ENCODE measurements at places on chromosomes 7 and 10.

DNA sequence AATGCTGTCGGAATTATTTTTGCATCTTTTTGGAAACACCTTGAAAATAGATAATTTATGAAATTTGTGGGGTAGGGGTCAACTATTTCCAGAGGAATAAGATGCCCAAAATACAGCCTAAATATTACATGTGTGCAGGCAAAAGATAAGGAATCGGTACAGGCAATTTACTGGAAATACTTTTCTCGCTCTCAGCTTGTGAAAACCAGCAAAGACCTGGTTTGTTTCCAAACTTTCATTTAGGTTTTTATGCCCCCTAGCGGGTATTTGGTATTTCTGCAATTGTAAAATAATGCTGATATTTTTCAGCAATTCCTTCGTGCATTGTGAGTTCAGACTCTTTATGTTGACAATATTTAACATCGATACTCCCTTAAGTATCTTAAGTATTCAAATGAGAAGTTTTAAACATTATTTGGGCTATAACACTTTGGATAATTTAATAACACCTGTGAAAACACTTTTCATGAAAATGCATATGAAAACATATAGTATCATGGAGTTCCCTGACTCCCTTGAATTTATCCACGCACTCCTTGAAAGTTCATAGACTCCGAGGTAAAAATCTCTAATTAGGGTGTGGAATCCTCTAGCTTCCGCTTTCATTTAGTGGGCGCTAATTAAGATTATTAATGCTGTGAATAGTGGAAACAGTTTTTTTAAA lies 132.4 kb downstream of the TSPAN12 start:
- DNase-seq: no peak

DNA sequence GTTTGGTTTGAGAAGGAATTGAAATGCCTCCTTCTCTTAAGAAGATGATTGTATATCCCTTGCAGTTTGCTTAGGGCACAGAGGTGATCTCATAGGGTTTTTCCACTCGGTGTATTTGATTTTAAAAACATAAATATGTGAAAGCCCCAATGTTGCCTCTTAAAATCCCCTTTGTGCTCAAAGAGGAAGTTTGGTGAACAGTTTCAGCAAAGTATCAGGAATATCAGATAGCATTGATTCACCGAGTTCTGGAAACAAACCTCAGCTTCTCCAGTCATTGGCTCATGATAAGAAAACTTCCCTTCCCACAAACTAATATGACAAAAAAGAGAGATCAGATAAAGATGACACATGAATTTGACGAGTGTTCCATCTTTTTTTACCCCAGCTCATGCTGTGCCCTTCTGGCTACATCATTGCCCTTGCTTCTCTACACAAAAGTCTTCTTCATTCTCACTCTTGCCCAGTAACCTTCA lies 20.1 kb upstream of the SMNDC1 start:
- DNase-seq: no peak

DNA sequence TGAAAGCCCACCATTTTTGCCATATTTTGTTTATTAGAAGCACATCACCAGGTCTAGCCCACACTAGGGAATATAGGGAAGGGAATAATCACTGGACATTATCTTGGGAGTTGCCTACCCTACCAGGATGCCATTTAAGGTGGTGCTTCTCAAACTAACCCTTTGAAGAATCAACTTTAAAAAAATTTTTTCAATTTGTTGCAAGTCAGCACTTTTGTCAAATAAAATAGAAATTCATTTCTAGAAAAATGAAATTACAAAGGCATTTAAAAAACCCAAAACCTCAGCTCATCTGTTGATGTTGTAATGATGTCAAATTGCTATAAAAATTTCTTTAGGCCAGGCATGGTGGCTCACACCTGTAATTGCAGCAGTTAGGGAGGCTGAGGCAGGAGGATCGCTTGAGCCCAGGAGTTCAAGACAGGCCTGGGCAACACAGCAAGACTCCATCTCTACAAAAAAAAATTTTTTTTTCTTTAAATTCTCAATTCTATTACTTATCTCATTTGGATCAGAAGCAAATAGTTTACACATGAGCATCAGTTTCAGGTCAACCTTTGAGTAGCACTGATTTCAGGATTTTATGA lies 2.5 kb upstream of the NFE2L3 start:
- DNase-seq: no peak

DNA sequence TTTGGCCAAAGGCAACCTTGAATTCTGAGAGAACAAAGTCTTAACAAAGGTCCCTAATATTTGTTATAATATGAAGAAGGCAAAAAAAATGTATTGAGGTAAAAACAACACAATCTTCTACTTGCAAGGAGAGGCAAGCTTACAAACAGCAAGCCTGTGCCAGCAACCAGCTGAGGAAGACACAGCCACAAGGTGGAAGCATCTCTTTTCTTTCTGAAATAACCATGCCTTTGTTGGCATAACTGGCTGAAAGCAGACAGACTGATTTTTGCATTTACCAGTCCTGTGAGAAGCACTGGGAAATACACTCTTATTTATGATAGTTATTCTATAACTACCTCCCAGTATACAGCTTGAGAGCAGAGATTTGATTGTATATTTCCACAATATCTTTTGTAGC lies 292.0 kb downstream of the PHTF2 start:
- DNase-seq: no peak

DNA sequence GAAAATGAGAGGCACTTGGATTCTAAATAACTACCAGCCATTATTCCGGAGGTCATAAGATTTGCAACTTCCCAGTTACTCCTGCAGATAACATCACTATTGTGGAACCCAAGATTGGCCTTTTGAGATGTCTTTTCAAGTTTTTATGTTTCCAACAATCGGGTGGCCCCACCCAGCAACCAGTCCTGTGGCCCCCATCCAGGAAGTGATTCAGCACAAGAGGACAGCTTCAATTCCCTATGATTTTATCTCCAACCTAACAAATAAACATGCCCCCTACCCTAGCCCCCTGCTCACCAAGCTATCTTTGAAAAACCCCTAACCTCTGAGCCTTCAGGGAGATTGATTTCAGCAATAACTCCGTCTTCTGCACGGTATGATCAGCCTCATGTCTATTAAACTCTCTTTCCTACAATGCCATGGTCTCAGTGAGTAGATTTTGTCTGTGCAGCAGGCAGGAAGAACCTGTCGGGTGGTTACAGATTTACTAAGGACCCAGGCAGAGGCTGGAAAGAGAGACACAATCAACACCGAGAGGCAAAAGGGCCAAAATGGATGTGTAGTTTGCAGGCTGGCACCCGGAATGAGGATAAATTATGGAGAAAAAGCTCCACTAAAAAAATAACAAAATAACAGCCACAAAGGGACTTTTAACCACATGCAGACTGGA lies 83.9 kb upstream of the UNC5B start:
- DNase-seq: no peak

DNA sequence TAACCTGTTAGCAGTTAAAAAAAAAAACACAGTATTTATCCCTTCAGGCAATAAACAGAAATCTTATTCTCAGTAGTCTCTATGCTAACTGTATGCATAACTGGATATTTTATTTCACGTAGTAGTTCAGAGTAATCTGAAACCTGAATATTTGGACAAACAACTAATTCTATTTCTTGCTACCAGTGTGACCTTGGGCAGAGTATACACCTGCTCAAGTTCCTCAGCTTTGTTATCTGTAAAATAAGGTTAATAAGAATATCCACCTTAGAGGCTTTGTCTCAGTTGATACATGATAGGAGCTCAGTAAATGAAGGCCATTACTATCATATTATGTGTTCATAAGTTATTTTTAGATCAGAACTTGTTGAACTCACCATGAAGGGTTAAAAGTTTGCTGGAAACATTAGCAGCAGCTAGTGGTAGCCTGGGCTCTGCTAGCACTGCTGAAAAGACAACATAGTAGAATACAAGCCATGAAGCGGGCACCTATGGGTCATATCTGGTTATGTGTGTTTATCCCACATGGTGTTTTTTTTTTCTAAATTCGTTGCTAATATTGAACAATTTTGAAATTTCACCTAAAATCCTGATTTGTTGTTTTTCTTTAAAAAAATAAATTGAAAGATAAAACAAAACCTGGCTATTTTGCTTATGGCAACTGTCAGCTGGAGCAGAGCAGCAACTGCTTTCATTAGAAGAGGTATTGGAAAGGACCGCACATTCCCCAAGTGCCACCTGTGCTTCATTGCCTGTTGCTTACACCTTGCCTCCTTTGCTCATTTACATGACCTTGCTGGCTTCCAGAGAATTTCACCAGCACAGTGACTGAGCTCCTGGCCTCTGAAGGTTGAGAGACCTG lies 303.0 kb downstream of the PRKG1 start:
- DNase-seq: no peak

DNA sequence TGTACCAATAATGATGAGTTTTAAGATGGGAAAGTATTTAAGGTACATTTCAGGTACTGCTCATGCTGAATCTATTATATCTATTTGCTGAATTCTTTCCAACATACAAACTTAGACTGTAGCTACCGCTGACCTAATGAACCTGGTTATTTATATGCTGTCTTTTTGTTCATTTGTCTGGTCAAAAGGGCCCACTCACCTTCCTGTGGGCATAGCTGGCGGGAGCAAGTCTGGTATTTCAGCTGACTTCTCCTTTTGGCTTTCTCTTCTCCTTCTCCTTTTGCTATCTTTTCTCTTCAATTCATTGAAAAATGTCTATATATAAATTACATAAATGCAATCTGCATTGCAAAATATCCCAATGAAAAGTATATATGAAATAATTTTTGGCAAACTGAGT lies 9.5 kb downstream of the PLXDC2 start:
- DNase-seq: no peak

GRCh38 chr10:69786791-69787190 lies 14.9 kb upstream of the COL13A1 start:
- DNase-seq: no peak

GRCh38 chr10:63137306-63137705 lies 4.2 kb downstream of the NRBF2 start:
- no peak for DNase-seq

- DNase-seq: no peak
Observed at GRCh38 chr10:97940534-97940933, 89.9 kb downstream of the CRTAC1 start.

DNA sequence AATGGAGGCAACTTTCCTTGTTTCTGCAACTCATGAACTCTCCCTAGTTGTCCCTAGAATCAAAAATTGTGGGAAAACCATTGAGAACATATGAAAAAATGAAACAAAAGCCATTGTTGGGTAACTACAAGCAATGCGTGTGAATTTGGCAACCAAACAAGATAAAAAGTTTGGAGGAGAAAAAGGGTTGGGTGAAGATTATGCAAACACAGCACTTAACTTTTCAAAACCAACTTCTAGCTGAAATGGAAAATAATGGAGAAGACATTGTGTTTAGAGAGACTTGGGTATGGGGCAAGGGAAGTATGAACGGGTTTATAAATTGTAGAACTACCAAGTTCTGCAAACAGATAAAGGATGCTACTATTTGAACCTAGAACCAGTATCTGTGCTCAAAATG lies 89.0 kb upstream of the SVIL start:
- DNase-seq: no peak

GRCh38 chr7:158567153-158567603 lies 20.4 kb downstream of the PTPRN2 start:
- DNase-seq: no peak

- no peak for DNase-seq
Observed at GRCh38 chr7:12961910-12962480, 274.6 kb downstream of the ARL4A start.

GRCh38 chr10:17216901-17217395 lies 11.1 kb upstream of the VIM start:
- DNase-seq: no peak

DNA sequence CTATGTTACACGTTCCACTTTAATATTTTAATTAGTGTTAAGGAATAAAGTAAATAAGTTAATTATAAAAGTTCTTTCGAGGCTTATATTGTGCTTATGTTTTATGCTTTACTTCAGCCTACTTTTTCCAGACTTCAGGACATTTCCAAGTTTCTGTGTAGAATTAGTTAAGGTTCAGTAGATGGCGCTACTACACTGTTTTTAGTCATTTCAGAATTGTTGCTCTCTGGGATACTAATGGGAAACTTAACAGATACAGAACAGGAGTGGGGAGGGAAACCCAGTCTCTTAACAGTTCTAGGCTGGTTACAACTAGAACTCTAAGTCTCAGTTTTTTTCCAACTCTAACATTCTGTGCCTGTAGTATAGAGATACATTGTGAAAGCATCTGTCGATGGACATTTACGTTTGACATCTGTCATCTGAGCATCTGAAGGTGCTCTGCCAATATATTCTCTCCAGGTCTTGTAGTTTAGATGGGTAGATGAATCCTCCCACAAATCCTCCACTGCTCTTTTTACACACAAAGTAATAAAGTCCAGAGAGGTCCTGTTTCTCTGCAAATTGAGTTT lies 56.8 kb upstream of the FAM171A1 start:
- no peak for DNase-seq

- no peak for DNase-seq
Observed at GRCh38 chr7:138608275-138608674, 92.9 kb downstream of the SVOPL start.

DNA sequence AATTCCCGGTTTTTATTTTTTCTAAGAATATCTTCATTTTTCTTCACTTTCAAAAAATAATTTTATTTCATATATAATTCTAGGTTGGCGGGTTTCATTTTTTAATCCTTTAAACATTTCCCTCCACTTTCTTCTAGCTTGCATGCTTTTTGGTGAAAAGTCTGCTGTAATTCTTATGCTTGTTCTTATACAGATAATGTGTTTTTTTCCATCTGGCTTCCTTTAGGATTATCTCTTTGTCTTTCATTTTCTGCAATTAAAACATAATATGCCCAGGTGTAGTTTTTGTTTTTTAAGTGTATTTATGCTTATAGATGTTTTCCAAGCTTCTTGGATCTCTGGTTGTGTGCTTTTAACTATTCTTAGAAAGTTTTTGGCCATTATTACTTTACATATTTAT lies 341.3 kb upstream of the SEMA3C start:
- DNase-seq: no peak

DNA sequence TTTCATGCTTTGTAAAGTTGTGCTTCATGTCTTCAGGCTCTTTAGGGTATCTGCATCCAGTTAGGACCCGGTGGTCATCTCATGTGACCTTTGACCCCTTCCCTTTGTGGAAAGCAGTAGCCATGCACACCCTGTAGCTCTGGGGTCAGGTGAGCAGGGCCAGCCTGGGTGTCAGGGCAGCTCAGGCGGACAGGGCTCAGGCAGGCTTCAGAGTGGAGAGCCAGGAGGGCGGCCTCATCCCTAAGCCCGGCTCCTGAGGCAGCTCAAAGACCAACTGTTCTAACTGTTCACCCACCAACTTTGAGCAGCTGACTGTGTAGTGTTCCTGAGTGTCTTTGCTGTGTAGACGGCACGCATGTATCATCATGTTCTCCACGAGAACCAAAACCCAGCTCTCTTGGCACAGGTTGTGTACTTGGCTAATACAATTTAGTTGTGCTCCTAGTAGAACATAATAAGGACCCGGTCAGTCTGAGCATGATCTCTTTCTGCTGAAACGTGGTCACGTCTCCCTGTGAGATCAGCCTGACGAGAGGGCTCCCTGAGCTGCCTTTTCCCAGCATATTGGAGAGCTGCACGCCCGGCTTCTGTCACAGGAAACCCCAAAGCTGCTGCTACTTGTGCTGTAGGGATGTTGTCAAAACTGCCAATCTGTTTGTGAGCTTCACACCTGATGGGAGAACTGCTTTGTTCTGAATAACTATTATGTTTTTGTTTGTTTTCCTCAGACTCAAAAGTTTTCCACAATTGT lies 30.0 kb downstream of the EEPD1 start:
- no peak for DNase-seq

All from activated CD4-positive, alpha-beta T cell treated with anti-CD3 and anti-CD28 coated beads, Interleukin-2, amount 50 U/mL, for 4 hours (primary cell).